ENCODE measurements at places on chromosomes 12 and 14.

GRCh38 chr12:67989184-67989920, at the start of gene IFNG-AS1:
TSS of gene IFNG-AS1 (plus strand) at chr12:67989447.
- DNase-seq: no peak

GRCh38 chr12:6631549-6631961, 4.2 kb downstream of the LPAR5 start:
- no peak for DNase-seq

GRCh38 chr12:104750061-104750460, 208.0 kb downstream of the SLC41A2 start:
- no peak for DNase-seq

DNA sequence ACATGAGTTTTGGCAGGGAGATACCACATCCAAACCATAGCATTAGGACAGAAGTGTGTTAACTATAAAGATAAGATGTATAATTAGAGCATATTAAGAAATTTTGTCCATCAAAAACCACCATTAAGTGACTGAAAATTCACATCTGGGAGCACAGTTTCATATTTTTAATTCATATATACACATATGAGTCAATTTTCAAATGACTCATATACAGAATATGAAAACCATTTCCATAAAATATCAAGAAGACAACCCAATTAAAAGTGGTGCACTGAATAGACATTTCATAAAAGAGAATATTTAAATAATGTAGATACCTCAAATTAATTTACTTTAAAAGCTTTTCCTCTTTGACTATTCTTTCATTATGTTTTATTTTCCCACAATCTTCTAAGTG, 25.3 kb downstream of the MUCL1 start:
- DNase-seq: no peak

DNA sequence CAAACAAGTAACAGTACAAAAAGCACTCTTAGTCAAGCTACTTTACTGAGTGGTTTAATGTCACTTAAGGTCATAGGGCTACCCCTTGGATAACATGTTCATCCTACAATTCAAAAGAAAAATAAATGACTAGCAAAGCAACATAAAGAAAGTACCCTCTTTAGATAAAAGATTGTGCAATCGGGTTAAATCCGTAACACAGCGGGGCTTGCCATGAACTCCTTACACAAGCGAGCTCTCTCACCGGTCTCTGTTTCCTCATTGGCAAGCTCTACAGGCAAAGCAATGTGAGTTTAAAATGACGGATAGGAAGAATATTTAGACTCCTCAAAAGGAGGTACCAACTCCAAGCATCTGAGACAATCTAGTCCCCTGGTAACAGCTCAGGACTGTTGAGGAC, 140.6 kb downstream of the EGLN3 start:
- DNase-seq: no peak

- no peak for DNase-seq
Observed at GRCh38 chr12:38269897-38270296, 46.7 kb upstream of the ALG10B start.

DNA sequence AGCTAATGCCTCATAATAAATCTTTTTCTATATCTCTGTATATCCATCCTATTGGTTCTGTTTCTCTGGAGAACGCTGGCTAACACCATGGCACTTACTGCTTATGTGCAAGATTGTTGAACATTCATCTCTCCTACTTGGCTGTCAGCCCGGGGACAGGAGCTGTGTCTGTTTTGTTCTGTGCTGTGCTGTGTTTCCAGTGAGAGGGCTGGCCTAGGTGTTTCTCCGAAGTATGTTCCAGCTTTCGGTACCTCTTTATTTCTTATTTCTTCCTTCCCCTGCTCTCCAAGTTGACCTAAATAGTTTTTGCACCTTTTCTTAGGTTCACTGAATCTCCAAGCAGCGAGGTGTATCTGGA, 18.8 kb upstream of the NR4A1 start:
- DNase-seq: no peak

DNA sequence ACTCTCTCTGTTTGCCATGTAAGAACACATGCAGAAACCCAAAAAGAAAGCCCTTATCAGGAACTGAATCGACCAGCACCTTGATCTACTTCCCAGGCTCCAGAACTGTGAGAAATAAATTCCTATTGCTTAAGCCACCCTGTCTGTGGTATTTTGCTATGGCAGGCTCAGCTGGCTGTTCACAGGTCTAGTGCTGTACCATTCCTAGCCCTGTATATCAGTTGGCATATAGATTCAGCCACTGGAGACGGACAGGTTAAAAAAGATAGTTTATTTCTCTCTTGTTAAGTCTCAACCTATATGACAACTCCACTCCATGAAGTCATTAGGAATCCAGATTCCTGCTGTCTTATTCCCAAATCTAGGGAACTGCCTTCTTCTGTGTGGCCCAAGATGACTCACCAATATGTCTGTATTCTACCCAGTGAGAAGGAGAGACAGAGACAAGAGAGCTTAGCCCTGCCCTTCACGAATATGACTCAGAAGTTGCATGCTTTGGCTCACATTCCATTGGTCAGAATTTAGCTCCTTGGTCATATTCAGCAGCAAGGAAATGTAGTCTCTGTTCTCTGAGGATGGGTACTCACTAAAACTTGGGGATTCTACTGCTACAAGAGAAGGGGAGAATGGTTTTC, 57.0 kb downstream of the PLEKHG7 start:
- DNase-seq: no peak

DNA sequence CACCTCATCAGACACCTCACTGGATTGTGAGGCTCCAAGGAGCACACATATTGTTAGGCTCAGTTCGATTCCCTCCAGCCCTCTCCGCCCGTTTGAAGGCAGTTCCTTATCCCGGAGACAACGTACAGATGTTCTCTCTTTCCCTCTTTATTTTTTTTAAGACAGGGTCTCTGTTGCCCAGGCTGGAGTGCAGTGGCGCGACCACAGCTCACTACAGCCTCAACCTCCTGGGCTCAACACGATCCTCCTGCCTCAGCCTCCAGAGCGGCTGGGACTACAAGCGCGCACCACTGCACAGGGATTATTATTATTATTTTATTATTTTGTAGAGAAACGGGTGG, 718 bp upstream of the TROAP start:
- DNase-seq: no peak

DNA sequence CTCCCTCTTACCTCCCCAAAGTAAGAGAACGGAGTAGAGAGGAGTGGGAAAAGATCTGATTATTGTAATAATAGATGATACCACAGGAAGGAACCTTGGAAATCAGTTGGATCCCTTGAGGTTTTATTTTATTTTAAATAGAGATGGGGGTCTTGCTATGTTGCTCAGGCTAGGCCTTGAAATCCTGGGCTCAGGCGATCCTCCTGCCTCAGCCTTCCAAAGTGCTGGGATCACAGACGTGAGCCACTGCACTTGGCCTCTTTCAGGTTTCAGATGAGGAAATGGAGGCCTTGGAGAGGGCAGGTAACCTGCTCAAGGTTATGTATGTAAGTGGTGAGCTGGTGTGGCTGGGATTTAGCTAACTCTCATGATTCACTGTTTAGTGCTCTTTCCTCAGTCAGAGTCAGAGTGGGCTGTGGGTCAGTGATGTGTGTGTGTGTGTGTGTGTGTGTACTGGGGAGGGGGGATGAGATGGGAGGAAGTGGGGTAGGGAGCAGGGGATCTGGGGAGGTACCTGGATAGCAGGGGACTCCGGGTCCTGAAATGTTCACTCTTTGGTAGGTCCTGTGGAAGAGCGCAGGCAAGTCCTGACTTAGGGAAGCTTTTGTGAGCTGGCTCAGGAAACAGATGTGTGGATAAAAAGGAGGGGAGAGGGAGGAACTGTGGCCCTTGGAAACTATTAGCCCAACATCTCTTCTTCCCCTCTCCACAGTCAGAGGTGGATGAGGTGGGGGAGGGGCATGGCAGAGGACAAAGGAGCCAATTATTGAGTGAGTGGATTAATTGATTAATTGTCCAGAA, 4.7 kb upstream of the CISTR start:
- no peak for DNase-seq

DNA sequence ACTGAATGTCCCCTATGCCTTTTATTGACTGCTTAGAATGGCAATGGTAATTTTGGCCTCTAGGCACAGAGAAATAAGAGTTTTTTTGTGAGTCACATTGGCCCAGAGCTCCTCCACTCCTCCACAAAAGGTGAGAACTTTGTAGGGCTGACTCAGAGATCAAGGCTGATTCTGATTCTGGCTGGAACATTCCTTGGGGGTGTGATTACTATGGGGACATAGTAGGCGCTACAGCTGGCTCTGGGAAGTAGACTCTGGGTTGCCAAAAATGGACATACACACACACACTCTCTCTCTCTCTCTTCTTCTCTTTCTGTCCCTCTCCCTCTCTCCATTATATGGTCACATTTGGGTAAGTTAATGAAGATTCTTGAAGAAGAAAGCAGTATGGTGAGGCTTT, 174.6 kb upstream of the DDHD1 start:
- DNase-seq: no peak

DNA sequence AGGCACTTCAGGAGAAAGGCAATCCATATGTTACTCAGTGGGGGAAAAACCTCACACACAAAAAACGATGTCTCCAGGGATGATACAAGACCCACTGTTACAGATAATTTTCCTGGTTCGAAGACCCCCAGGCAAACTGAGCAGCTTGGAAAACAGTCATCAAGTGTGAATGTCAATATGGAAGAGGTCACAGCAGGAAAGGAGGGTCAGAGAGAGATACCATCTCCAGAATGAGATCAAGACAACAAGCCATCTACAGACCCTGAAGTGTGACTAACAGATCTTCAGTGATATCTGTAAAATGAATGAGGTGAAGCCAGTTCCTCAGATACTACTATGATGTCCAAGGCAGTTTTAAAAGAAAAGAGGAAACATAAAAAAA, 28.6 kb downstream of the GNS start:
- no peak for DNase-seq

GRCh38 chr12:65443038-65443437, 164.6 kb downstream of the MSRB3 start:
- no peak for DNase-seq

DNA sequence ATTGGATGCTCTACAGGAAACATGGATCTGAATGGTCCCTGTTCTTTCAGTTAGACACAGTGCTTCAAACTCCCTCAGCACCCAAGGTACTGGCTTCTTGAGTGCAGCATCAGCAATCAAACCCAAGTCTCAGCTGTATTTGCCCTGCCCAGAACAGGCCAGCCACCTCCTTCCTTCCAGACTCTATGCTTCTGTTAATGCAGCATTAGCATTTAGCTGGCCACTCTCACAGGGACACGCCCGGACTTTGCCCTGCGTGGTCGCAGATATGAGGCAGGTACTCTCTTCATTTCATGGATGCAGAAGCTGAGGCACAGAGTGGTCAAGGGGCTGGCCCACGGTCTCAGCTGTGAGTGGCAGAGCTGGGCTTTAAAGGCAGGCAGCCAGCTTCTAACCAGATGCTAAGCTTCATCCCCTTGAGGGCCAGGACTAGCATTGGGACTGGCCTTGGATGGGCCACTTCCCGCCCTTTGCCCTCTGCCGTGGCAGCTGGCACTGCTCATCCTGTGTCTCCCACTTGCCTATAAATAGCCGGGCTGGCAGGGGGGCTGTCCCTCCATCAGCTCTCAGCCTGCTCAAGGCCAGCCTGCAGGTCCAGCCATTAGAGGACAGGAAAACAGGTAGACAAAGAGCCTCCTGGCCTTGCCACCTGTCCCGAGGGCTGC, 1.5 kb upstream of the SLC25A47 start:
- no peak for DNase-seq

GRCh38 chr14:21106498-21107282, 5.8 kb downstream of the TMEM253 start:
- DNase-seq: peak; percentile 67
